ENCODE measurements at places on chromosomes 1 and 21. TPM values are rescaled to one million over a fixed set of nuclear protein-coding genes. Genes with fewer than 3 reads are reported as not detected.

RUNX3 gene
- total RNA-seq = not detected

FAM177B gene
- total RNA-seq = not detected

CACNA1S gene
- not detected for total RNA-seq

SORT1 gene
- total RNA-seq = 7.6 TPM

B3GALT5 gene
- 0.10 TPM for total RNA-seq

HSD3B1 gene
- not detected for total RNA-seq

TOR1AIP1 gene
- total RNA-seq = 44.2 TPM

EPHA8 gene
- total RNA-seq = not detected

KCNJ6 gene
- not detected for total RNA-seq

SLAMF9 gene
- not detected for total RNA-seq

CHIA gene
- not detected for total RNA-seq

IGSF9 gene
- not detected for total RNA-seq

PSRC1 gene
- 4.9 TPM for total RNA-seq

LRRN2 gene
- not detected for total RNA-seq

GTF2B gene
- total RNA-seq = 31.0 TPM

CD34 gene
- 42.1 TPM for total RNA-seq

KIF14 gene
- total RNA-seq = 9.6 TPM

CAMTA1 gene
- total RNA-seq = 64.7 TPM

CAPN8 gene
- not detected for total RNA-seq

SCAMP3 gene
- 51.0 TPM for total RNA-seq

MMEL1 gene
- total RNA-seq = 0.38 TPM

IGSF21 gene
- not detected for total RNA-seq

LDLRAD1 gene
- not detected for total RNA-seq

TGFB2 gene
- 2.3 TPM for total RNA-seq

ANKRD45 gene
- total RNA-seq = not detected

PCBP3 gene
- total RNA-seq = not detected

CD5L gene
- not detected for total RNA-seq
